Fibroblast of skin of scalp (primary cell): ENCODE measurements at places on chromosomes 2 and 18.

- DNase-seq: peak; percentile 49
Measured at GRCh38 chr18:73842795-73843394, 304.7 kb downstream of the FBXO15 start.

DNA sequence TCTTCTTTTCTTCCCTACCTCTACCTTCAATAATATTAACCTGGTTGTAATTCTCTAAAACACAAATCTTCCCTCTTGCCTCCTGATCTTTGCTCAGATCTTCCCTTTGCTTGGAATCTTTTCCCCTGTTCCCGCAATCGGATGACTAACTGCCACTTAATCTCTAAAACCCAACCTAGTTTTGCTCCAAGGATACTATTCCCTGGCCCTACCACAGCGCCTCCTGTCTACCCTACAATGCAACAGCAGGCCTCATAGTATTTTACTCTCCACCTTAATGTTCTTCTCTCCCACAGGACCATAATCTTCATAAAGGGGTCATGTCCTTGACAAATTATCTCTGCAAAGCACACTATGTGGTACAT lies 246.8 kb upstream of the TNP1 start:
- peak; percentile 89 for DNase-seq

- DNase-seq: peak; percentile 31
Measured at GRCh38 chr18:46771141-46771540, 14.3 kb upstream of the ST8SIA5 start.

DNA sequence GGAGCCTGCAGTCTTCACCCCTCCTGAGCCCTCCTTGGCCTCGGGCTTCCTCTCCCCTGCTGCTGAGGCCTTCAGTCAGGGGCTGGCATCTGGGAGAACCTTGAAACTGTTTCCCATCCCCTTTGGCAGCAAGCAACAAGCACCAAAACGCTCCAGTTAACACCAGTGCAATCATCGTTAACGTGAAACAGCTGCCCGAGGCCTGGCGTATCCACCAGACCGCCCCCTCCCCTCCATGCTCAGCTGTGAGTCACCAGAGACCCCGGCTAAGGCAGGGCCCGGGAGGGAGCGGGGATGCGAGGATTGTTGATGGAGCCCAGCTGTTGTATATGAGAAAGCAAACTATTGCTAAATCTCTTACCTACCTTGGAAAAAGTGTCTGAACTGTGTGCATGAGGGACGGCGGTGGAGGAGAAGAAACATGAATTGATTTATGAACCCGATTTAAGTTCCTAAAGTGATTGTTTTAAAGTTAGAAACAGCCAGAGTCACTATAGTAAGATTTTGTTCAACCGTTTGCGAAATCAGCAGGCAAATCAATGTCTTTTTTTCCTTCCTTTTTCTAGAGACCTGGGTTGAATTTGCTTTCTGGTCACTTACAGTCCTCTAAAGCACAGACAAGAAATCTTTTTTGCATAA lies 5.2 kb downstream of the ZFP36L2 start:
- peak; percentile 84 for DNase-seq

DNA sequence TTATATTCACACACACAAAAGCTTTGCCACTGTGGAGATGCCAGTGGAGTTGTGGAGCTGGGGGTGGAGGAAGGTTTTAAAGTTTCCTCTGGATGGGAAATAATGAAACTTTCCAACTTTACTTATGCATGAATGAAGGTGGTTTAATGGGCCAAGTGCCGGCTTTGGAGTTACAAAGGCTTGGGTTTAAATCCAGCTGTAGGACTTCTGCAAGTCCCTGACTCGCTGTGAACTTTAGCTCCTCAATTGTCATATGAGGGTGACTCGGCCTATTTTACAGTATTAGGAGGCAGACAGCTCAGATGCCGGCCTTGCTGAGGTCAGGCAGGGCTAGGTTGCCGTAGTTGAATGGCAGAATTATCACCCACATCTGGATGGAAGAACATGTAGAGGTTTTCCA lies 415.8 kb upstream of the TRIB2 start:
- DNase-seq: no peak

GRCh38 chr2:14942987-14943386 lies 310.5 kb downstream of the LRATD1 start:
- DNase-seq: no peak

DNA sequence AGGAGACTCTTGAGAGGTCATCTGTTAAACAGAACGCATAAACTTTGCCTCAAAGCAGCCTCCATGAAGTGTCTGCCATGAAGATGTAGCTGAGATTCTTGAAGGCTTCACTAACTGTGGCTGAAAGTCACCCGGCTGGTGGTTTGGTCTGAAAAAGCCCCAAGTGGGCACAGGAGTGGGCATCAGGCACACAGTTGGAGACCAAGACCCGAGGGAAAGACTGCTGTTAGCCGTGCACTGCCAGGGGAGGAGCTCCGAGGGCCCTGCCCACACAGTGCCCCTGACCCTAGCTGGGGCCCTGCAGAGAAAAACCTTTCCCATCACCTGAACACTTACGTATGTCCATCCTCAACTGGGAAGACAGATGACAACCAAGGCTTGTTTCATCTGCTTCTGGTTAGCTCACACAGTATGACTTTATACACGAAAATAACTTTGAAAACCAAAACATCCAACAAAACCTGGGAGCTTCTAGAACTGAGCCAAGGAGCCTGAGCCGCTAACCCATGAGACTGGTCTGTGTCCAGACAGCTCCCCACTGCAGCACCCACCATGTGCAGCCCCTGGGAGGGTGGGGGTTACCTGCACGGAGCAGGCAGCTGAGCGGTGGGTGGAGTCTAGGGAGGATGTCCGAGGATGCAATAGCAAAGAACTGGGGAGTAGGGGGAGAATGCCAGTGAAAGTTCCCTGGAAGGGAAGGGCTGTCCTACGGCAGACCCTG lies 15.4 kb downstream of the HJURP start:
- DNase-seq: no peak

DNA sequence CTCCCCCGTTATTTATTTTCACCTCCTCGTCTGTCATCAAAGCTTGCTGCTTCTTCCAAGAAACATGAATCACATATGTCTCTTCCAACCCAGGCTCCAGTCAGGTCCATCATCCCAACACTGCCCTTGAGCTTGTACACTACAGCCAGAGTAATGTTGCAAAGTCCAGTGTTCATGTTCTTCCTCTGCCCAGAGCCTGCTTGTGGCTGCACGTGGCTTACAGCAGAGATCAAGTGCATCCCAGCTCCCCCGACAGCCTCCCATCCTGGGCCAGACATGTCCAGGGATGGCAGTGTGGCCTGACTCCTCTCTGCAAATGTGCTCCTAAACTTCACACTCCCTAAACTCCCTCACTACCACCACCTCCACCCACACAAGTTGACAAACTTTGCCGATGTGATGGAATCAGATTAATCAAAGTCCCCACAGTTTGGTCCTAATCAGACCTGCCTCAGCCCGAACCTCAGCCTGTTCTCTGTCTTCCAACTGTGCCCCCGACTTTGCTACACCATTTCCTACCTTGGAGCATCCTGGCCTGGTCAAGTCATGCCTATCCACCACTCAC lies 54.2 kb upstream of the MAPRE3 start:
- DNase-seq: no peak
